Ovary (tissue), 10 donors: ENCODE measurements at places on chromosomes 16 and 17. TPM values are rescaled to one million over a fixed set of nuclear protein-coding genes. Genes with fewer than 3 reads are reported as not detected.
A peak's percentile ranks its signal among the peaks of the same experiment; 100 is the strongest.

The NTHL1 gene
- total RNA-seq = 20.4 TPM

The ZNF624 gene
- 8.5 TPM for total RNA-seq

The ACSM3 gene
- 97.1 TPM for total RNA-seq

The KRTAP16-1 gene
- not detected for total RNA-seq

The WNK4 gene
- total RNA-seq = 1.7 TPM

The CCL1 gene
- not detected for total RNA-seq

The PLA2G10 gene
- total RNA-seq = not detected

GRCh38 chr16:59604354-59604753 is 870.2 kb upstream of the GOT2 start:
- H3K4me3 ChIP-seq = no peak overlapping the region
- H3K27me3 ChIP-seq = peaks cover 3% of the 10 kb centered on the region
- DNase-seq = no peak
- H3K4me1 ChIP-seq = no peaks in the 10 kb centered on the region
- H3K36me3 ChIP-seq = no peaks in the 10 kb centered on the region

GRCh38 chr17:58277107-58277801 is 3.5 kb downstream of the MPO start:
- no peaks in the 10 kb centered on the region for H3K36me3 ChIP-seq
- no peak overlapping the region for H3K4me3 ChIP-seq
- DNase-seq = no peak
- H3K4me1 ChIP-seq = no peaks in the 10 kb centered on the region
- no peak overlapping the region for H3K27ac ChIP-seq

DNA sequence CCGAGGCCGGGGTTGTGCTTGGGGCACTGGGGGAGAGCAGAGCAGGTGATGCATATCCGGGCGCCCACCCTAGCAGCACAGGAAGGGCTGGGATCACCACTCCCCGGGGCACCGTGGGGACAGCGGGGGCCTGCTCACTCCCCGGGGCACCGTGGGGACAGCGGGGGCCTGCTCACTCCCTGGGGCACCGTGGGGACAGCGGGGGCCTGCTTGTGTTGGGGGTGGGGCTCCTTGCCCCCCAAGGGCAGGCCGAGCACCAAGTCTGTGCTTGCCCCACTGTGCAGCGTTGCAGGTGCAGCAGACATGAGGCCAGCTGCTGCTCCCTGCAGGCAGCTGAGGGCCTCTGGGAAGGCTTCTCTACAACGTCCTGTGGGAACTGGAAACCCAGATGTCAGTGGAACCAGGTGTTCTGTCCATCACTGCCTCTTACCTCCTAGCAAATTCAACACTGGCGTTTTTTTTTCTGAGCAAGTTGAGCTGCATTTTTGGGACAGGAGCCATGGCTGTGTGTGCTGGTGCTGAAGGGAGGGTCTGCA is 25.0 kb upstream of the ZNF750 start:
- H3K4me1 ChIP-seq = peaks cover 4% of the 10 kb centered on the region
- H3K27me3 ChIP-seq = no peaks in the 10 kb centered on the region
- no peaks in the 10 kb centered on the region for H3K36me3 ChIP-seq
- no peak for DNase-seq
- H3K4me3 ChIP-seq = no peak overlapping the region

DNA sequence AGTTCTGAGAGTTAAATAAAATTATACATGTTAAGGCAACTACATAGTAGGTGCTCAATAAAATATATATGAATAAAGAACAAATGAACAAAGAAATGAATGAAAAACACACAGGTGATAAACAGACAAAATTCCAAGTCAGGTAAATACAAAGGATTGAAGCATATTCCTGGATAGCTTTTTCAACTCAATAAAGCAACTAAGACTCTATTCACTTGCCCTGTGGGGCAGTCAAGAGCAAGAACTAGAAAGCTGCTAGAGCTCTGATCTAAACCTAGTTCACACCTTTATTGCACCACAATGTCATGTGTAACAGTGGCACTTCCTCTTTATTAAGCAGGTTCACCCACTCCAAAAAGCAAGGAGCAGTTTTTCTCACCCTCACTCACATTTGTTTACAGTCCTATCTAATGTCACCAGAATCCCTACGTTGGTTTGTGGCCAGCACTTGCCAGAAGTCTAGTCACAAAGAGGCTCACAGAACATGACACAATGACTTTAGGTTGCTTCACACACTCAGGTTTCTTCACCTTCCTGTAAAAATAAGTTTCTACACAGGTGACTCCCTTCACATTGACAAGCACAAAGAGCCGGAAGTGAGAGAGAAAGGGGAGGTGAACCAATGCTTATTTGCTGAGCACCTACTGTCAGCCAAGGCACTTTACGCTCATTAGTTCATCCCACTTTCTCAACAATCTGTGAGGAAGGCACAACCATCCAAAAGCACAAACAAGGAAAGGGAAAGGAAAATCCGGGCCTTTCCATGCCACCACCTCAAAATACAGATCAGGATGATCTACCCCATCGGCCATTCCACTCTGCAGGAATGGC is 70.8 kb downstream of the XPO6 start:
- no peak overlapping the region for H3K27ac ChIP-seq
- H3K4me1 ChIP-seq = no peaks in the 10 kb centered on the region
- no peaks in the 10 kb centered on the region for H3K27me3 ChIP-seq
- H3K36me3 ChIP-seq = no peaks in the 10 kb centered on the region
- DNase-seq = no peak

- no peaks in the 10 kb centered on the region for H3K36me3 ChIP-seq
- no peak overlapping the region for H3K27ac ChIP-seq
- no peaks in the 10 kb centered on the region for H3K27me3 ChIP-seq
- H3K4me3 ChIP-seq = no peak overlapping the region
Observed at GRCh38 chr16:27551036-27551435, 1.1 kb downstream of the KATNIP start.

- H3K4me3 ChIP-seq = no peak overlapping the region
- no peak overlapping the region for H3K27ac ChIP-seq
- H3K27me3 ChIP-seq = no peaks in the 10 kb centered on the region
- H3K36me3 ChIP-seq = no peaks in the 10 kb centered on the region
- no peak for DNase-seq
Observed at GRCh38 chr17:37133136-37133535, 184.4 kb downstream of the AATF start.

DNA sequence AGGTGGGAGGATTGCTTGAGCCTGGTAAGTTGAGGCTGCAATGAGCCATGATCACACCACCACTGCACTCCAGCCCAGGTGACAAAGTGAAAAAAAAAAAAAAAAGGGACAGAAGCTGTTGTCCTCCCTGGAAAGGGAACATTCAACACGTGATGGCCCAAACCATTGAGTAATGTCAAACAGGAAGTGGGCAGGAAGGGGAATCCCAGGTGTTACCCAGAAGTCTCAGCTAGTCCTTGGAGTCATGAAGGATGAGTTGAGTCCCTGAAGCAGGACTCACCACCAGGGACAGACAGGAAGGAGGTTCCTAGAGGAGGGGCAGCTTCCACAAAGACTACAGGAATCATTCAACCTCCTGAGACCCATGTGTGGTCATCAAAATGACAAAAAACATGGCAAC is 19.8 kb upstream of the CMIP start:
- H3K27ac ChIP-seq = no peak overlapping the region
- no peak for DNase-seq
- H3K27me3 ChIP-seq = no peaks in the 10 kb centered on the region
- no peaks in the 10 kb centered on the region for H3K36me3 ChIP-seq
- H3K4me3 ChIP-seq = no peak overlapping the region
- no peaks in the 10 kb centered on the region for H3K4me1 ChIP-seq

GRCh38 chr17:60305141-60305540 is 86.8 kb downstream of the USP32 start:
- H3K27me3 ChIP-seq = no peaks in the 10 kb centered on the region
- H3K4me3 ChIP-seq = no peak overlapping the region
- DNase-seq = no peak
- no peaks in the 10 kb centered on the region for H3K36me3 ChIP-seq

GRCh38 chr17:22443061-22443460 is 750.7 kb downstream of the KCNJ18 start:
- no peaks in the 10 kb centered on the region for H3K36me3 ChIP-seq
- H3K4me3 ChIP-seq = no peak overlapping the region
- H3K27me3 ChIP-seq = no peaks in the 10 kb centered on the region

- no peaks in the 10 kb centered on the region for H3K36me3 ChIP-seq
- H3K27ac ChIP-seq = no peak overlapping the region
- no peak overlapping the region for H3K4me3 ChIP-seq
- no peaks in the 10 kb centered on the region for H3K27me3 ChIP-seq
Observed at GRCh38 chr17:57120814-57121213, 35.8 kb downstream of the AKAP1 start.

DNA sequence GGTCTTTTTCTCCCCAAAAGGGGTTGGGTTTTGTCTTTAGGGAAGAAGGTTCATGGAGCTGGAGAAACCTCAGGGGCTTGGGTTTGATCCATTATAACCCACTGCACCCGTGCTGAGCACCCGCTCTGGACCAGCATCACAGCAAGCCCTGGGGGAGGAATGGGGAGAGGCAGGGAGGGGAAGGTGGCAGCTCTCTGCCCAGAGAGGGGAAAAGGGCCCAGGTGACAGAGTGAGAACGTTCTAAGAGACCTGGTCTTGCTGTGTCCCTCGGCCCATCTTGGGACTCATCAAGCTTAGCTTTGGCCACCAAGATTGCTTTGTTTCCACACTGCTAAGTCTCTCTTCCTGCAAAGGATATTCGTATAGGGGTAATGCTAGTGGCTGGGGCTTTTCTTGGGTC is 38.2 kb upstream of the TAC4 start:
- no peak overlapping the region for H3K27ac ChIP-seq
- no peak overlapping the region for H3K4me3 ChIP-seq
- no peak for DNase-seq
- no peaks in the 10 kb centered on the region for H3K27me3 ChIP-seq
- H3K36me3 ChIP-seq = no peaks in the 10 kb centered on the region
- peaks cover 3% of the 10 kb centered on the region for H3K4me1 ChIP-seq

DNA sequence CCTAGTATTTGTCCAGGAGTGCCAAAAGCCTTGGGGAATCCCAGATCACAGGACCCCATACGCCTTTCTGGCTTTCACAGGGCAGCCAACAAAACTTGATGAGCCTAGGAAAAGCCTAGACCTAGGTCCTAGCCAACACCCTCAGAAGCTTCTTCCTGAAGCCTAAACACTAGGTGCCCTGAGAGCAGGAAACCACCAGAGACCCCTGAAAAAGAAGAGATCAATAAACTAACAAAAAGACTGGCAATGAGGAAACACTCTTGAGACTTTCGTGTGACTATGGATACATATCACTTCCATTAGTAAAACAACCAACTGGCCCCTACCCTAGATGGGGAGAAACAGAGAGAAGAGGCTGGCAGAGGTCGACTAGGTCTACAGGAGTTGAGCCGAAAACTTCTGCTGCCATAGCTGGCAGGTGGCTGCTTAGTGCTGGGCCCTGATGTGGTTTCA is 1.2 kb downstream of the ORMDL3 start:
- no peak overlapping the region for H3K27ac ChIP-seq
- no peaks in the 10 kb centered on the region for H3K36me3 ChIP-seq
- H3K4me3 ChIP-seq = peak overlapping the region; percentile 96

DNA sequence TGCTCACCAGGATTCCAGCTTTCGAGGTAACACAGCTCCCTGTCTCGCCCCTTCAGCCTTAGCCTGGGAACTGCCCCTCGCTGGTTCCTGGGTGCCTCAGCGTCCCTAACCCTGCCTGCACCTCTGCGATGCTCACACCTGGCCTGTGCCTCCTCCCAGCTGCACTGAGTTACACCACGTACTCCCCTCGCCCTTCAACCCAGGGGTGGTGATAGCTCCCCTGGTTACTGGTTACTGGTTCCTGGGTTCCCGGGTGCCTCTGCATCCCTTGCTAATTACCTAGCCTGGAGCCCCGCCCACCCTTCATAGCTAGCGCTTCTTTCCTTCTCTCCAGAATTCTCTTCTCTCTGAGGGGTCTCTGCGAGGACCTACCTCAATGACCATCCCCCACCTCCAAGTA is 65.3 kb upstream of the PLCG2 start:
- H3K27me3 ChIP-seq = no peaks in the 10 kb centered on the region
- DNase-seq = no peak

DNA sequence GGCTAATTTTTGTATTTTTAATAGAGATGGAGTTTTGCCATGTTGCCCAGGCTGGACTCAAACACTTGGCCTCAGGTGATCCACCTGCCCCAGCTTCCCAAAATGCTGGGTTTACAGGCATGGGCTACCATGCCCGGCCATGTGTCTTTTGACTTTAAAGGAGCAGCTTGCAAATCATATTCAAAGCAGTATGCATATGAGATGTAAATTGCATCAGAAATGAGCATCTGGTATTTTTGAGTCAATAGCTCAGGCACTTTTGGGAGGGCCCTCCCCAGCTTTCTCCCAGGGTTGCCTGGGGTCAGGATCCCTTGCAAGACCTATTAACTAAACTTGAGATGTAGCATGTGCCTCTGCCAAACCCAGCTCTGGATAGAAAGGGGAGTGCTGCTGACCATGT is 21.5 kb downstream of the EPOP start:
- DNase-seq = no peak
- H3K27ac ChIP-seq = no peak overlapping the region
- peaks cover 4% of the 10 kb centered on the region for H3K4me1 ChIP-seq

GRCh38 chr16:6446370-6446769 is 886.3 kb upstream of the RBFOX1 start:
- no peaks in the 10 kb centered on the region for H3K27me3 ChIP-seq
- no peak for DNase-seq
- no peak overlapping the region for H3K4me3 ChIP-seq
- H3K4me1 ChIP-seq = no peaks in the 10 kb centered on the region

GRCh38 chr17:79255926-79256585 is 181.4 kb downstream of the ENGASE start:
- H3K4me3 ChIP-seq = no peak overlapping the region
- no peaks in the 10 kb centered on the region for H3K27me3 ChIP-seq
- no peak overlapping the region for H3K27ac ChIP-seq
- DNase-seq = no peak
- H3K36me3 ChIP-seq = no peaks in the 10 kb centered on the region

DNA sequence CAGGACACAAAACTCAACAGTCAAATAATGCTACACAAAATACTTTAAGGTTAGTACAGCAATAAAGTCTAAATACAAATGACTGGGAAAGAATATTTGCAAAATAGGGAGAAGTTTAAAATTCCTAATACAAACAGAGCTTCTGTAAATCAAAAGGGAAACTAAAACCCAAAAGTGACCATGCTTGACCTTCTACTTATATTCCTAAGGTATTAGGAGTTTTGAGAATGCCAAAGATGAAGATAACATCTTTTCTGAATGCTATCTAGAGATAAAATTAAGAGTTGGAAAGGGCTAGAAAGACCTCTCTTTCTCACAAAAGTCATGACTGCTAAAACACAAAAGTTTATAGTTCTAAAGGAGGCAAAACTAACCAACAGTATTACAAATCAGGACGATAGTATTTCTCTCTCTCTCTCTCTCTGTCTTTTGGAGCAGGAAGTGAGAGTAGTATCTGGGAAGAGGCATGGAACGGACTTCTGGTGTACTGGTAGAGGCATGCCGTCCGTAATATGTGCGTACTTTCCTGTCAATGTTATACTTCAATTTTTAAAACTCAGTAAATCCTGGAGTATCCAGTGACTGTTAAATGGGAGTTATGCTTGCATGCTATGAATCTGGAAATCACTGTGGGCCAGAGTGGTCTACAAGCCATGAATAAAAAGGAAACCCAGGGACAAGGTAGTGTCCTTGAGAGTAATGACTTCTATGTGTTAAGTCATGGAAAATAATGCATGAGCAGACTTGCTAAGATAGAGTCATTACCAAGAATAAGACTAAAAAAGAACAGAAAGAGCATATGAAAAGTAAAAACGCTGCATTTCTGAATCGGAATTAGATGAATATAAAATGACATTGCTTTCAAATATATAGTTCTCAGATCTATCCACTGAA is 49.7 kb upstream of the ANKFY1 start:
- H3K4me3 ChIP-seq = no peak overlapping the region
- peaks cover 19% of the 10 kb centered on the region for H3K4me1 ChIP-seq
- no peak overlapping the region for H3K27ac ChIP-seq
- no peaks in the 10 kb centered on the region for H3K36me3 ChIP-seq
- H3K27me3 ChIP-seq = no peaks in the 10 kb centered on the region
- DNase-seq = no peak
